Uterus (tissue), 4 donors: ENCODE measurements at places on chromosomes 2 and 18. TPM values are rescaled to one million over a fixed set of nuclear protein-coding genes. Genes with fewer than 3 reads are reported as not detected.

DNA sequence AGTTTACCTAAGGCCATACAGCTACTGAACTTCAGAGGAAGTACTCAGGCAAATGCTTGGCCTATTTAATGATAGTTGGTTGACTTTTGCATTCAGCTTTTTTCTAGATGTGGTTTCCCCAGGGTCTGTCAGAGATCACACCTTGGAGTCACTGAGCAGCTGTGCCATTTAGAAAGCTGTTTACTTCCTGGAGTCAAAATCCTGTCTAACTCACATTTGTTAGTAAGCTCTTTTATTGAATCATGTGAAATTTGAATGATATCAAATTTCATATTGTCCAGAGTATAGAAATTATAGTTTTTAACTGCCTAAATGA, 7.6 kb upstream of the TRIB2 start:
- DNase-seq, result no peak
- H3K4me1 ChIP-seq, result no peaks in the 10 kb centered on the region
- no peaks in the 10 kb centered on the region for H3K27me3 ChIP-seq
- H3K4me3 ChIP-seq, result no peak overlapping the region

DNA sequence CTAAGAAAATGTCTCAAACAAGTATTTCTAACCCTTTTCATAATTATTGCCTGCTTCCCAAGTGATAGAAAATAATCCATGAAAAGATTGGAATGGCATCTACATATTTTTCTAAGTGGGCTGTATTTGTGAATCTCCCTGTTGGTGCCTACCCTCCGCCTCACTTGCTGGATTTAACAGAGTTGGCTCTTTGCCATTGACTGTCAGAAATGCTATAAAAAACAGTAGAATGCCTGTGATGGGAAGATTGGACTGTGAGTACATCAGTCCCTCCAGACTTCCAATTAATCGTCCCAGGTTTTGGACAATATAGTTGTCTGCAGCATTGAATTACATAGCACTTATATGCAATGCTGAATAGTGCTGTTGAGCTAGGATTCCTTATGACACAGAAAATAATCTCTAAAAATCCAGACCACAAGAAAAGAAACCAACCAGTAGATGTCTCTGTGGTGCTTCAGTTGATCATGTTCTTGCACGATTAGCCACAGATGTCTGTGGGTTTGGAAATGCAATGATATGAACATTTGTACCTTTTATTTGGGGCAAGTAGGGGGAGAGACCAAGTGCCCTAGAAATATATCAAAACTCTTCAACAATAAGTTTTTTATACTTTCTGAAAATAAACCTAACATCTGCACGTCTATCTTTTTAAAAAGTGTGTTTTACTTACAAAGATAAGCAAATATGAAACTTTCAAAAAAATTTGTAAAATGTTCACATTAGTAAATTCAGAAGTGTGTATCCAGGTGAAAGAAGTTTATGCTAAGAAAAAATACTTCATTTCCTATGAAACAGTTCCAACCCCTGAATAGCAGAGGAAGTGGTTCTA, 88.5 kb downstream of the DYNAP start:
- no peak overlapping the region for H3K27ac ChIP-seq
- H3K4me1 ChIP-seq, result no peaks in the 10 kb centered on the region
- no peaks in the 10 kb centered on the region for H3K27me3 ChIP-seq
- H3K4me3 ChIP-seq, result no peak overlapping the region
- DNase-seq, result no peak
- H3K36me3 ChIP-seq, result no peaks in the 10 kb centered on the region

DNA sequence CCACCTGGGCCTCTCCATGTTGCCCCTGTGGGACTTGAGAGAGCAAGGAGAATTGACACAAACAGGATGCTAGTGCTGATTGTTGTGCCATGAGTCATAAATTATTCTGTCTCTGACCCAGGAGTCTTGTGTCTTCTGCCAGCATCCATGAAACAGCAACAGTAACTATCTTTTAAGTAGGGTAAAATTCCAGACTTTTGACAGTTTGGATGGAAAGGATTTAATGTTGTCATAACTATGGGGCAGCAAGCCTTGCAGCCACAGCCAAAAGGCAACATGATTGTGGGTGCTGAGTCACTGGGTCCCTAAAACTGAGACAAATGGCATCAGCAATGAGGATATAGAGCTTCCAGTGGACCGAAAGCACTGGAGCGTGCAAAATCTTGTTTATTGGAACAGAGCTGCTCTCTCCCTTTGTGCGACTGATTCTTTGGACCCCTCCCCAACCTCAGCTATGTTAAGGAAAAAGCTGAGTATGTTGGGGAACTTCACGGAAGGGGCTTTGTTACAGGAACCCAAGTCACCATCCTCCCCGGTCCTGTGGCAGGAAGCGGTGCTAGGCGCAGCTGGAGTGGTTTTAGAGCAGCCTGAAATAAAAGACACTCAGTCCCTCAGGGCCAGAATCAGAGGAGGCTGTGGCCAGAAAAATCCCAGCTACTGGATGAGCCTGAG, 9.6 kb upstream of the ITPRIPL1 start:
- H3K27me3 ChIP-seq, result peaks cover 12% of the 10 kb centered on the region
- no peaks in the 10 kb centered on the region for H3K36me3 ChIP-seq
- DNase-seq, result no peak
- H3K4me1 ChIP-seq, result no peaks in the 10 kb centered on the region
- H3K4me3 ChIP-seq, result no peak overlapping the region
- H3K27ac ChIP-seq, result no peak overlapping the region

DNA sequence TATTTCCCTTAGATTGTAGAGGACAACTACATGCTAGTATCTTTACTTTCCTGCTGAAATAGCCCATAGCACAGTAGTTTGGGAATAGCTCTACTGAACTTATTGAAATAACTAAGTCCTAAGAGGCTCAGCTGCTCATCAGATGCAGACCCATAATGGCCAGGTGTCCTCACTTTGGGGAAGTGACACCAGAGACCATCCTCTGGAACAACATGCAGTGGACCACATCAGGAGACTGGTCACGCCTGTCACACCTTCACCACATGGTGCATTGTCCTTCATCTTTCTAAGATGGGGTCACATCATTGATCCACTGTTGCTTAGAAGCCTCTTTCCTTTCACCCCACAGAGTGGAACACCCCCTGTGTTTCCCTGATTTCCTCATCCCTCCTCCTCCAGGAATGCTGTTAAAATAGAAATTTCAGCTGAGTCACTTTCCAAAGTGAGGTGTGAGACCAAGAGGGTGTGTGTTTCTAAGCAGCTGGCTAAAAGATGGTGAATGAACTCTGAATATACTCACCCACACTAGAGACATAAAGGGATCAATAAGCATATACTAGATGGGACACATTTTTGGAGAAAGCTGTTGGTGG, 215.2 kb upstream of the LRRTM1 start:
- no peak overlapping the region for H3K27ac ChIP-seq
- no peak overlapping the region for H3K4me3 ChIP-seq
- H3K27me3 ChIP-seq, result no peaks in the 10 kb centered on the region
- H3K4me1 ChIP-seq, result no peaks in the 10 kb centered on the region

Gene IMPA2
- 30.1 TPM for total RNA-seq

DNA sequence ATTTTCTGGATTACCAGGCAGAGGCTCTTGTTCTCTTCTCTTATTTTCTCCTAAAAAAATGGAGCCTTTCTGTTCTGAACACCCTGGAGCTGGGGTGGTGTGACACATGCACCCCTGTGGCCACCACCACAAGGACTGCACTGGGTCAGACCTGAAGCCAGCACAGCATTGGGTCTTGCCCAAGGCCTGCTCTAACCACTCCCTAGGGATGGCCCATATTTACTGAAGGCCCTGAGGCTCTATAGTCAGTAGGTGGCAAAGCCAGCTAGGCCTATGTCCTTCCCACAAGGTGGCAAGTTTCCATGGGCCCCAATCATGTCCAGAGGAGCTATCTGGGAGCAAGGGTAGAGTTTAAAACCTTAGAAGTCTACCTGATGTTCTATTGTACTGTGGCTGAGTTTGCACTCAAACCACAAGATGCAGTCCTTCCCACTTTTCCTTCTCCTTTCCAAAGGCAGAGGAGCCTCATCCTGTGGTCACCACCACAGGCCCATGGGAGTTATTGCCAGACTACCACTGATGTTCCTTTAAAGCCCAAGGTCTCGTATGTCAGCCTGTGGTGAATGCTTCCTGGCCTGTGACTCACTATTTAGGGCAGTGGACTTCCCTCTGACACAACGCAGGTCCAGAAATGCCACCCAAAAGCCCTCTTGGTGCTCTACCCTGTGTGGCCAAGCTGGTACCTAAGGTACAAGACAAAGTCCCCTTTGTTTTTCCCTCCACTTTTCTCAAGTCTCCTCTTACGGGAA, 15.0 kb upstream of the FMNL2 start:
- H3K4me3 ChIP-seq, result no peak overlapping the region
- H3K27ac ChIP-seq, result no peak overlapping the region
- DNase-seq, result no peak
- H3K4me1 ChIP-seq, result no peaks in the 10 kb centered on the region

Gene GKN1
- total RNA-seq, result not detected

GRCh38 chr2:51145761-51146160, 113.8 kb upstream of the NRXN1 start:
- H3K4me1 ChIP-seq, result no peaks in the 10 kb centered on the region
- no peak overlapping the region for H3K4me3 ChIP-seq
- H3K27ac ChIP-seq, result no peak overlapping the region
- H3K36me3 ChIP-seq, result no peaks in the 10 kb centered on the region
- DNase-seq, result no peak

DNA sequence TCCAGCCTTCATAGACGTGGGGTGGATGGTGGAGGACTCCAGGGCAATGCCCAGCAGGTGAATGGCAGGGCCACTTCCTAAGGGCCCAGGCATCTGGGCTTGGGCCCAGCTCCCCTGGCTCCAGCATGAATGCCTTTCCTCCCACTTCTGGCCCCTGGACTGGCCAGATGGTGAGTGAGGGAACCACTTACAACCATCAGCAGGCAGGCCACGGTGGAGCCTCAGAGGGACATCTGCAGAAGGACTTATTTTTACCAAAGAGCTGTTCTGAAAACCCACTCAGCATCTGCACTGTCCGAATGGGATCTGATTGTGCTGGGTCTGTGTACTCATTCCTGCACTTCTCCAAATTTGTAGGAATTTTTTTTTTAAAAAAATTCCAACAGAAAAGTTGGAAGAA, 69.6 kb downstream of the SNTG2 start:
- no peaks in the 10 kb centered on the region for H3K27me3 ChIP-seq
- no peak overlapping the region for H3K4me3 ChIP-seq

Gene SLC11A1
- total RNA-seq, result 14.0 TPM

GRCh38 chr2:237020090-237020489, 65.6 kb upstream of the COPS8 start:
- H3K27ac ChIP-seq, result no peak overlapping the region
- no peaks in the 10 kb centered on the region for H3K4me1 ChIP-seq
- no peaks in the 10 kb centered on the region for H3K27me3 ChIP-seq
- DNase-seq, result no peak
- no peaks in the 10 kb centered on the region for H3K36me3 ChIP-seq

Gene OSBPL6
- 9.9 TPM for total RNA-seq

GRCh38 chr2:240920783-240921231, 14.7 kb downstream of the CROCC2 start:
- no peak overlapping the region for H3K4me3 ChIP-seq
- peak; percentile 16 for DNase-seq

DNA sequence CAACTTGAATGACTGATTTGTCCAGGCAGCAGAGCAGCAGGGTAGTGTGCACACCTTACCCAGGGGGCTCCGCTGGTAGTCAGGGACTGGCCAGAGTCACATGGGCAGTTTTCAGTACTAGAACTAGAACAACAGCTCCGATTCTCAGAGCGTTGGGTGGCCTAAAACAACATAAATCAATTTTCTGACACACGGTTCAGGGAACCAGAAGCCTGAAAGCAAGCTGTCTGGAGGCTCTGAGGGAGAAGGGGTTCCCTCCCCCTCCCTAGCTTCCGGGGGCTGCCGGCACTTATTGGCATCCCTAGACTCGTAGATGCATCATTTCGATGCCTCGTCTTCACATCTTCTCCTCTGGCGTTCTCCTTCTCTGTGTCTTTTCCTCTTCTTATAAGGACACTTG, 13.4 kb upstream of the ITGB6 start:
- no peaks in the 10 kb centered on the region for H3K36me3 ChIP-seq
- H3K4me3 ChIP-seq, result no peak overlapping the region
- no peak for DNase-seq
- H3K27me3 ChIP-seq, result no peaks in the 10 kb centered on the region
- peaks cover 5% of the 10 kb centered on the region for H3K4me1 ChIP-seq

- H3K36me3 ChIP-seq, result no peaks in the 10 kb centered on the region
- DNase-seq, result no peak
- no peak overlapping the region for H3K4me3 ChIP-seq
- H3K27me3 ChIP-seq, result no peaks in the 10 kb centered on the region
- peaks cover 8% of the 10 kb centered on the region for H3K4me1 ChIP-seq
- peak overlapping the region; percentile 80 for H3K27ac ChIP-seq
Observed at GRCh38 chr2:201126308-201127151, 10.6 kb downstream of the CFLAR start.

DNA sequence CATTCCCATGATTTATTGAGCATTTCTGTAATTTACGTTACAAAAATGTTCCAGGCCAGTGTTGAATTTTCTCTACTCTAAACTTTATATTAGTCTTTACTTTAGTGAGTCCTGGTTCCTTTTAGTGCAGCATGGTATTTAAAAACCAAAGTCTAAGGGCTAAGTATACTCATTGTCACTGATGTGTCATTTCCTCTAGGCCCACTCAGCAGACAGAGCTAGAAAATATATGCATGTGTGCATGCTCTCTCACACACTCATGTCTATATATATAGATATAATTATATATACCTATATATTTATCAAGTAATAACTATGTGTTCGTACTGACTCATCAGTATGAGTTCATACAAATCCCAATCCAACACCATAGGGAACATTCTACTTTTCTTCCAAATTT, 132.5 kb upstream of the SLC8A1 start:
- no peak overlapping the region for H3K27ac ChIP-seq
- no peaks in the 10 kb centered on the region for H3K27me3 ChIP-seq
- no peaks in the 10 kb centered on the region for H3K36me3 ChIP-seq
- H3K4me1 ChIP-seq, result no peaks in the 10 kb centered on the region

- H3K27ac ChIP-seq, result no peak overlapping the region
- no peak overlapping the region for H3K4me3 ChIP-seq
- DNase-seq, result no peak
- no peaks in the 10 kb centered on the region for H3K4me1 ChIP-seq
- H3K36me3 ChIP-seq, result no peaks in the 10 kb centered on the region
- H3K27me3 ChIP-seq, result no peaks in the 10 kb centered on the region
Observed at GRCh38 chr2:64243081-64244036, 99.1 kb upstream of the PELI1 start.

Gene SPHKAP
- total RNA-seq, result not detected

DNA sequence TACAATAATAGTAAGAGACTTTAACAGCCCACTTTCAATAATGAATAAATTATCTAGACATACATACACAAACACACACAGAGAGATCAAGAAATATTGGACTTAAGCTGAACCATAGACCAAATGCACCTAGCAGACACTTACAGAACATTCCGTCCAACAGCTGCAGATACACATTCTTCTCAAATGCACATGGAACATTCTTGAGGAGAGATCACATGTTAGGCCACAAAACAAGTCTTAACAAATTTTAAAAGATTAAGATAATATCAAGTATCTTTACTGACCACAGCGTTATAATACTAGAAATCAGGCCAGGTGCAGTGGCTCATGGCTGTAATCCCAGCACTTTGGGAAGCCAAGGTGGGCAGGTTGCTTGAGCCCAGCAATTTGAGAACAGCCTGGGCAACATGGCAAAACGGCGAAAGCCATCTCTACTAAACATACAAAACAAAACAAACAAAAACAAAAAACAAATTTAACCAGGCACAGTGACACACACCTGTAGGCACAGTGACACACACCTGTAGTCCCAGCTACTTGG, 7.4 kb downstream of the CERKL start:
- H3K36me3 ChIP-seq, result no peaks in the 10 kb centered on the region
- H3K4me3 ChIP-seq, result no peak overlapping the region
- H3K27ac ChIP-seq, result no peak overlapping the region
- no peaks in the 10 kb centered on the region for H3K4me1 ChIP-seq

GRCh38 chr2:32502941-32503340, 124.9 kb upstream of the TTC27 start:
- H3K4me1 ChIP-seq, result no peaks in the 10 kb centered on the region
- H3K27me3 ChIP-seq, result no peaks in the 10 kb centered on the region
- H3K36me3 ChIP-seq, result no peaks in the 10 kb centered on the region
- H3K4me3 ChIP-seq, result no peak overlapping the region
- no peak for DNase-seq
